ENCODE measurements at places on chromosomes 6 and 20. TPM values are rescaled to one million over a fixed set of nuclear protein-coding genes. Genes with fewer than 3 reads are reported as not detected.

- H3K27ac ChIP-seq, result no peak overlapping the region
- no peak for DNase-seq
- no peak overlapping the region for H3K4me3 ChIP-seq
- peaks cover 14% of the 10 kb centered on the region for H3K4me1 ChIP-seq
Measured at GRCh38 chr20:20594171-20594530, 118.3 kb downstream of the RALGAPA2 start.

GRCh38 chr6:121335087-121336008, 1.1 kb upstream of the TBC1D32 start:
- no peaks in the 10 kb centered on the region for H3K36me3 ChIP-seq
- H3K27me3 ChIP-seq, result no peaks in the 10 kb centered on the region
- H3K4me3 ChIP-seq, result peak overlapping the region; percentile 55
- H3K27ac ChIP-seq, result peak overlapping the region; percentile 99
- DNase-seq, result no peak

DNA sequence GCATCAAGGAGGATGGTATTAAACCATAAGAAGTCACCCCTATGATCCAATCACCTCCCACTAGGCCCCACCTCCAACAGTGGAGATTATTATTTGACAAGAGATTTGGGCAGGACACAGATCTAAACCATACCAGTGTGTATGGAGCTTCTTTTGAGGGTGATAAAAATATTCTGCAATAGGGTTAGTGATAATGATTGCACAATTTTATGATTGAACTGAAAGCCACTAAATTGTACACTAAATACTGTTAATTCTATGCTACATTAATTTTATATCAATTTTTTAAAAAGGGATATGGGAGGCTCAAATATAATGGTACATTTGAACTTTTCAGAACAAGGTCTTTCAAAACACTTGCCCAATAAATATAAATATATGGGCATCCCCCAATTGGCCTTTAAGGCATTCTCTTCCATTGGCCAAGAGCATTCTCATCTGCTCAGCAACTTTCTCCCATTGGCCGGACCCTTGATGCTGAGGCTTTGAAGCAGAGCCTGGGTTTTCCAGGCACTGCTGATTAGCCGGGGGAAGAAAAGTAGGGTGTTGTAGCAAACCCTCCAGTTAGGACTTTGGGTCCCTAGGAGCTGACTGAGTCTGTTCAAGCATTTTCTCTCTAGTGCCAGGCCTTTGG, 209.9 kb downstream of the LRFN2 start:
- H3K27ac ChIP-seq, result no peak overlapping the region
- no peak for DNase-seq
- no peaks in the 10 kb centered on the region for H3K4me1 ChIP-seq

- no peak overlapping the region for H3K27ac ChIP-seq
- peaks cover 54% of the 10 kb centered on the region for H3K36me3 ChIP-seq
- peaks cover 16% of the 10 kb centered on the region for H3K4me1 ChIP-seq
- H3K4me3 ChIP-seq, result no peak overlapping the region
Measured at GRCh38 chr6:15501826-15502445, 160.9 kb downstream of the DTNBP1 start.

- DNase-seq, result no peak
- peak overlapping the region; percentile 92 for H3K27ac ChIP-seq
- H3K27me3 ChIP-seq, result no peaks in the 10 kb centered on the region
- peak overlapping the region; percentile 71 for H3K4me3 ChIP-seq
- peaks cover 21% of the 10 kb centered on the region for H3K36me3 ChIP-seq
- H3K4me1 ChIP-seq, result peaks cover 88% of the 10 kb centered on the region
Measured at GRCh38 chr6:42047790-42048405, 2.4 kb upstream of the TAF8 start.

DNA sequence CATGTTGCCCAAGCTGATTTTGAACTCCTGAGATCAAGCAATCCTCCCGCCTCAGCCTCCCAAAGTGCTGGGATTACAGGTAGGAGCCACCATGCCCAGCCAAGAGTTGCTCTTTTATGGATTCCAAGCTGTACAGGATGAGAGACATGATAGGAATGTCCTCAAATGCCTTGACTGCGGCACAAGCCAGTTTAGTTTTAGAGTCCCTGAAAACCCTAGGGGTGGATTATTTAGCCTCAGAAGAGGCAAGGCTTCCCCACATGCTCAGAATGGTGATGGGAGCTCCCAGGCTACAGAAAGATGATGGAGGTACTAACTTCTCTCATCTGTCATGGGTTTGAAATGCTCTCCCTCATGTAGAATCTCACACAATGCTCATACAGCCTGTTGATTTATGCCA, 280.5 kb upstream of the PRND start:
- no peak overlapping the region for H3K4me3 ChIP-seq
- no peaks in the 10 kb centered on the region for H3K36me3 ChIP-seq
- no peak overlapping the region for H3K27ac ChIP-seq
- no peaks in the 10 kb centered on the region for H3K27me3 ChIP-seq

- H3K27me3 ChIP-seq, result no peaks in the 10 kb centered on the region
- H3K27ac ChIP-seq, result no peak overlapping the region
- H3K4me1 ChIP-seq, result peaks cover 28% of the 10 kb centered on the region
- peaks cover 41% of the 10 kb centered on the region for H3K36me3 ChIP-seq
Measured at GRCh38 chr6:42025066-42025844, 25.1 kb upstream of the TAF8 start.

- H3K36me3 ChIP-seq, result no peaks in the 10 kb centered on the region
- H3K4me1 ChIP-seq, result no peaks in the 10 kb centered on the region
- H3K27me3 ChIP-seq, result no peaks in the 10 kb centered on the region
- no peak overlapping the region for H3K4me3 ChIP-seq
- no peak for DNase-seq
Measured at GRCh38 chr6:138856654-138857053, 60.8 kb downstream of the ECT2L start.

- DNase-seq, result no peak
- H3K36me3 ChIP-seq, result no peaks in the 10 kb centered on the region
- H3K4me1 ChIP-seq, result peaks cover 47% of the 10 kb centered on the region
- H3K27ac ChIP-seq, result no peak overlapping the region
Measured at GRCh38 chr6:36752187-36752885, 54.7 kb downstream of the RAB44 start.

DNA sequence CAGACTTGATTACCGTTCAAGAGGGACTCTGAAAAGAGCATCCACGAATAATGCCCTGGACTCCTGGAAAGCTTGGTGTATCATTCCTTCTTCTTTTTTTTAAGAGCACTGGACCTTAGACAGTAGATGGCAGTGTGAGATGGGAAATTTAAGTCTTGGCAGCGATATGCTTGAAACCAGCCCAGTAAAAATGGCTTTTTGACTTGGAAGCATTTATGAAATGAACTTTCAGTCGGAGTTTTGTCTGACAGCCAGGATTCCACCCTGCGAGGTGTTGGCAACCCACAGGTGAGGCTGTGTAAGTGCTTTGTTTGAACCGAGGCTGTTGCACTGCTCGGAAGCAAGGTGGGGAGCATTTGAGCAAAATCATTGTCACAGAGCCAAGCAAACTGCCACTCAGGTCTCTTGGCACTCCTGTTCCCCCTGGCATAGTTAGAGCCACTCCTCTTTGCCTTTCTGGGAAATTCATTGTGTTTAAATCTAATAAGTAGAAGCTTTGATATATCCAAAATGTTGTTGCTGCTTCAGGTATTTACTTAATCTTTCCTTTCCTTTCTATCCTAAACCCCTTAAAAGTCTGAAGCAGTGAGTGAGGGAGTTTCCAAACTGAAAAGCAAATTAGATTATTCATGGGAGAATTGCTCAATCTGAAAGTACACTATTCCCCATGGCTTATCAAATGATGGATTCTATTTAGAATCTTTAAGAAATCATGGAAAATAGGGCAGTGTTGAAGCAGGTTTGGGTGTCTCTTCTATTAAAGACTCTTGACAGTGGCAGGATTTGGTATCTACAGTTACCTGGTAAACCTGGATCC, 272.8 kb upstream of the SLC35B3 start:
- no peaks in the 10 kb centered on the region for H3K27me3 ChIP-seq
- peak overlapping the region; percentile 22 for H3K4me3 ChIP-seq
- H3K27ac ChIP-seq, result no peak overlapping the region
- peaks cover 12% of the 10 kb centered on the region for H3K4me1 ChIP-seq

- no peaks in the 10 kb centered on the region for H3K27me3 ChIP-seq
- no peak overlapping the region for H3K4me3 ChIP-seq
- H3K36me3 ChIP-seq, result no peaks in the 10 kb centered on the region
- no peak for DNase-seq
Measured at GRCh38 chr6:136303516-136303915, 13.9 kb upstream of the BCLAF1 start.

DNA sequence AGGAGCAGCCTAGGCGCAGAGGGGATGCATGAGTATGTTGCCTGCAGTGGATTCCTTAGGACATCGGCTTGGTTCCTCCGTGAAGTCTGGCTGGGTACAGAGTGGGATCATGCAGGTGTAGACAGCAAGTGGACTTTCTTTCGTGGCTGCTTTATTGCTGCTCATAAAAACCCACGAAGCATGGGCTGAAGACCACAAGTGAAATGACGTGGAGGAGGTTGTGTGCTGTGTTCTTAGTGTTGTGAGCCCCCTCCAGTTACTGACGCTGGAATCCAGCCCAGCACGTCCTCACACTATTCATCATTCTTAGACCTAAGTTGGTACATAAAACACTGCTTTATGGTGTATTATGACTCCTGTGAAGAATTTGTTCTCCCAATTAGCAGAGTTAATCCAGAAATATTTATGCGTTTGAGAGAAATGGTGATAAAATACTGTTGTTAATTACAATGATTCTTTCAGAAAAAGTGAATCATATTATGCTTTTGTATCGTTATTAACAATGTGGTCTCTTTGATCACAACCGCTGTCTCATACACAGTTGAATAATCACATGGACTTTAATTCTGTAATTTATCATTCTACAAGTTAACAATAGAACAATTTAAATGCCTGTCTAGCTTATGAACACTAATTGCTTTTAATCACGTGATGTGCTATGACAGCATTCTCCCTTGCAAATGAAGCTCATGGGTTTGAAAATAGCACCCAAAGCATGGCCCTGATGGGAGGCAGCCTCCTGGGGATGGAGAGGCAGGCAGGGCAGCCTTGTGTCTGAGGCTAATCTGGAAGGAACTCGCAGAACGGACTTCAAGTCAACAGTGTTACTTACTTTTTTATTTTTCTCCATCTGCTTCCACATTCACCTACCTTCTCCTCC, 233.9 kb upstream of the SYNDIG1 start:
- no peaks in the 10 kb centered on the region for H3K4me1 ChIP-seq
- no peaks in the 10 kb centered on the region for H3K36me3 ChIP-seq
- no peak overlapping the region for H3K27ac ChIP-seq
- no peak overlapping the region for H3K4me3 ChIP-seq
- no peaks in the 10 kb centered on the region for H3K27me3 ChIP-seq
- peak; percentile 24 for DNase-seq

DNA sequence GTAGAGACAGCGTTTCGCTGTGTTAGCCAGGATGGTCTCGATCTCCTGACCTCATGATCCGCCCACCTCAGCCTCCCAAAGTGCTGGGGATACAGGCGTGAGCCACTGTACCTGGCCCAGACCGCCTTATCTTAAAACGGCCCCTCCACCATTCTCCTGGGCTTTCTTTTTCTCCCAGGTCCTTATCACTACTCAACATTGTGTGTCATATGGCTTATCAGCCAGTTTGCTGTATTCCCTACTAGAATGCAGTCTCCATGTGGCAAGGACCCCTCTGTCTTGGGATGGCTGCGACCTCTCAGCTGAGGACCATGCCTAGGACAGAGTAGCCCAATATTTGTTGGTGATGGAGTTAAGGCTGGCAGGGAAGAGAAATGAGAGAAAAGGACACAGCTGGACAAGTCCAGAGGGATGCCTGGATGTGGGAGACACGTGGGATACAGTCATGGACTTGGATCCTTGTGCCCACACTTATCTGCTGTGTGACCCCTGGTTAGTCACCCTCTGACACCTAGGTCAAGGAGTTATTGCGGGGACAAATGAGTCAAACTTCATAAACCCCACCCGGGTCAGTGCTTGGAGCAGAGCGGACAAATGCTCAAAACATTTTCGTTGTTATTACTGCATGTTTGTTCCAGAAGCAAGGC, 24.0 kb downstream of the ADA start:
- H3K27ac ChIP-seq, result no peak overlapping the region
- H3K4me3 ChIP-seq, result no peak overlapping the region
- H3K36me3 ChIP-seq, result peaks cover 7% of the 10 kb centered on the region
- peaks cover 14% of the 10 kb centered on the region for H3K4me1 ChIP-seq
- DNase-seq, result no peak

CST9L gene
- polyA plus RNA-seq, result not detected

WFDC5 gene
- polyA plus RNA-seq, result 3.7 TPM

LBP gene
- polyA plus RNA-seq, result not detected

MRAP2 gene
- polyA plus RNA-seq, result 2.6 TPM
